SW 1271 (cell line): ENCODE measurements at places on chromosomes 2 and 18.

GRCh38 chr2:229641676-229642075 lies 72.7 kb downstream of the DNER start:
- DNase-seq, result no peak

DNA sequence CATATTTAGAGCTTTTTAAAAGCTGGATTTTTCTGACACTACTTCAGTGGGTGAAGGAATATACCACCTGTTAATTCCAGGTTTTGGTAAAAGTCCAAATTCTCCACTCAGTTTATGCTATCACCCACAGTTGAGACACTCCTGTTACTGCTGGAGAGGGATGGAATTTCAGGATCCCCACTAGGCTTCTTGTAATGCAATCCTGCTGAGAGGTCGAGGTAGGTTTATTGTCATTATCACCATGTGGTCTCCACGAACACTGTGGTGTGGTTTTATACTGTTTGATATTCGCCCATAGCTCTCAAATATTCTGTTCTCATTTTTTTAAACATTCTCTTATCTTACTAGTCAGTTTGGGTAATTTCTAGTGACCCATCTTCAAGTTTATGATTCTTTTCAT lies 167.9 kb downstream of the CCDC102B start:
- no peak for DNase-seq

GRCh38 chr2:28021898-28022297 lies 131.4 kb downstream of the BABAM2 start:
- no peak for DNase-seq

- no peak for DNase-seq
Measured at GRCh38 chr2:107303964-107304363, 418.0 kb upstream of the ST6GAL2 start.

DNA sequence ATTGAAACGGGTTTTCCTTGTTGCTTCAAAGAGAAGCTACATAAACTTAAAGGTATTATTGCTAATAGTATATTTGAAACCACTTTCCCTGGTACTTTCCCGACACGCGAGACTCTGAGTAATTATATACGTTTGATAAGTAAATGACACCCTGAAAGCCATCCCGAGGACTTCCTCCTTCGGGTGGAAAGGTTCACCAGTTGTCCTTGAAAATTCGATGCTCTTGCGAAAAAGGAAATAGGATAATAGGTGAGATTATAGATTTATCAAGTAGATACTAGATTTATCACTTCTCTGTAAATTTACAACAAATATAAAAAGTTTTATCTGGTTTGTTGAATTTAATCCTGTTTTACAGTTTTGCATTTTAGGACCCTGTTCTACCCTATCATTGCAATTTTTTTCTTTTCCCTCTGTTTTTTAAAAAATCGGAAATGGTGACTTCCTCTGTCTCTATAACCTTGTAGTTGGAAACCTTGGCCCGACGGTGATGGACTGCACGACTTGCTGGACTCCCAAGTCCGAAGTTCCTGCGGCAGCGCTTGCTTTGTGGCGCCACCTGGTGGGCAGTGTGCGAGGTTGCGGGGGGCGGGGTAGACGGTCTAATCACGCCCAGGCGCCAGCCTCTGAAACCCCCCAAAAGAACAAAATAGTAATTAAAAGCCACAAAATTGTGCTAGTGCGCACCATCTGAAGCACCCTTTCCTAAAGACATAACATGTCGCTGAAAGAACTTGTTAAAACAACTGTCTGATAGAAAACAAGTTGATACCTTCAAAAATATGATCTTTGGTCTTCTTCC lies 972 bp upstream of the DLX2 start:
- peak; percentile 76 for DNase-seq

- DNase-seq, result no peak
Measured at GRCh38 chr18:22403950-22404349, 13.8 kb downstream of the CTAGE1 start.

DNA sequence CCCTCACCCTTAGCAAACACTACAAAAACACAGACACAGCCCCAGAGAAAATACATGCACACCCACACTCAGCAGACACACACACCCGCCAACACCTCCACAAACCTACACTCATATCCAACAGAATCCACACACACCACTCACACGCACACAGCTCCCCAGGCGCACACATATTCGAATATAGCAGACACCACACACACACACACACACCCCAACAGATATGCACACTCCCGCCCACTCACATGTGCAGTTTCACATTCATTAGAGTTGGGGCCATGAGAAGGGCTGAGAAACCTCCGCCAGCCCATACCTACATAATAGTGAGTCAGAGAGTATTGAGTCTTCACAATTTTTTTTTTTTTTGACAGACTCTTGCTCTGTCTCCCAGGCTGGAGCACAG lies 29.4 kb upstream of the NOTO start:
- no peak for DNase-seq

GRCh38 chr2:663221-663620 lies 14.0 kb downstream of the TMEM18 start:
- DNase-seq, result no peak

DNA sequence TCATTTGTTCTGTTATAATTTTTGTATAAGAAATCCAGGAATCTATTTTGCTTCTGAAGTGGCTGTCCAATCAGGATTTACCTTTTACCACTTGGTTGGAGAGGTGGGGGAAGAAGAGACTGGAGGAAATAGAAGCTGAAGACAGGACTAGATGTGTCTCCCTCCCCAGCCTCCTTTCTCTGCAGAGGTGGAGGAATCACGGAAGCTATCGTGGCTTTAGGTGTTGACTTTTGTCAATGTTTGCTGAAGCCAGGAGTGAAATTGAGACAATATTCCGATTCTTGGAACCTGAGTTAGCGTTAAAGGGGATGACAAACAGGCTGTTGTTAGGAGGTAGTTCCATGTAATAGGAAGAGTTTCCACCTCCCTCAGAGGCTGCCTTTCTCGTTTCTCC lies 43.5 kb downstream of the PDCL3 start:
- no peak for DNase-seq

GRCh38 chr2:179335732-179336131 lies 71.1 kb upstream of the SESTD1 start:
- DNase-seq, result no peak

- no peak for DNase-seq
Measured at GRCh38 chr2:133194777-133195335, 373.4 kb downstream of the NCKAP5 start.

DNA sequence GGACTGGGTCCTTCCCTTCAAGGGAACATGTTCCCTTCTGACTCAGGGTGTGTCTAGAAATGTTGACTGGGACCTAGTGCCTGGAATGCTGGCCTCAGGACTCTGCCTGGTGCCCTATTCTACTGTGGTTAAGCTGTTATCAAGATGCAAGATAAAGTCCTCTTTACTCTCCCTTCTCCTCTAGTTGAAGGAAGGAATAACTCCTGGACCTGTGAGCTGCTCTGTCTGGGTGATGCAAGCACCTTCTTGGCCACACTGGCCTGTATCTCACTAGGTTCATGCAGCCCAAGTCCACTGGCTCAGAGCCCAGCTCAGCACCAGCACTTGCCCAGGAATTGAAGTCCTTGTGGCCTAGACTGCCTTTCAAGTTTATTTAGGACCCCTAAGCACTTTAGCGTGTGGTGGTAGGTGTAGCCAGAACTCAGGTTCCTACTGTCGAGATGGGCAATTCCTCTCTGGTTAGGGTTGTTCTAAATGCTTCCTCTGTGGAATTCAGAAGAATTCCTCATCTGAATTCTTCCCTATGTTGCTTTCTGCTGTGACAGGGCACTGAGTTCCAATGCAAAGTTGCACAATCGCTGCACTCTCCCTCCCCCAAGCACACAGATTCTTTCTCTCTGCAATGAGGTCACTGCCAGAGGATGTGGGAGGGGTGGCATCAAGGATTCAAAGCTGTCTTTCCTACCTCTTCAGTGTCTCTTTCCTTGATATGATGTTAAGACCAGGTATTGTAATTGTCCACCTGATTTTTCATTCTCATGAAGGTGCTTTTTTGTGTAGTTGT lies 54.7 kb downstream of the VWC2L start:
- DNase-seq, result no peak

- no peak for DNase-seq
Measured at GRCh38 chr18:62396381-62396780, 71.3 kb downstream of the TNFRSF11A start.

- no peak for DNase-seq
Measured at GRCh38 chr18:21823848-21824247, 83.3 kb downstream of the MIB1 start.

- no peak for DNase-seq
Measured at GRCh38 chr2:176621350-176621749, 352.1 kb downstream of the MTX2 start.

DNA sequence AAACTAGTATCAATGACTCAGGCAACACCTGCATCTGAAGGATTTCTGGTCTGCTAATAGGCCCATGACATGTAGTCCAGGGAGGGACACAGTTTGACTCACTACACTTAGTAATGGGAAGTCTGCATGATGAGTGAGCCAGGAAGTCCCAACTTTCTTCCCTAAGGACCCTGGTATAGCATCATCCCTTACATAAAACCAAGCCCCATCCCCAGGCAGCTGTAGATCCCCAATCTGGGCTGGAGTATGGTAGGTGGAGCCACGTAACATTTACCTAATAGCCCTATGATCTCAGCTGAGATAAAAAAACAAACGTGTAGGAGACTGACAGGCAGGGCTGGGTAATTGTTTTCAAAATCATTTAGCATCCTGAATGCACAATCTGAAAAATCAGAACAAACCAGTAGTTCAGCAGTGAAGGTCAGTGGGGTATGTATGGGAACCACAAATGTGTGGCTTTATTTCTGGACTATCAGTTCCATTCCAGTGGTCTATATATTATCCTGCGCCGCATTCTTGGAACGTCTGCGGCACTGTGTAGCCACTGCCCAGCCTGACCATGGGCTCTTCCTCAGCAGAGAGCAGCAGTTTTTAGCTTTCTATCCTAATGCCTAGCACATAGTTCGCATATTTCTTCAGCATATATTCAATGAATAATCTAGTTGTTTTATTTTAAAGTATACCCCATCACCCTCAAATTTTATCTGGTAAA lies 33.5 kb downstream of the EPB41L3 start:
- DNase-seq, result no peak

GRCh38 chr18:76886112-76886511 lies 63.8 kb downstream of the ZNF236 start:
- DNase-seq, result no peak

GRCh38 chr18:77433076-77433475 lies 183.4 kb downstream of the GALR1 start:
- DNase-seq, result no peak

DNA sequence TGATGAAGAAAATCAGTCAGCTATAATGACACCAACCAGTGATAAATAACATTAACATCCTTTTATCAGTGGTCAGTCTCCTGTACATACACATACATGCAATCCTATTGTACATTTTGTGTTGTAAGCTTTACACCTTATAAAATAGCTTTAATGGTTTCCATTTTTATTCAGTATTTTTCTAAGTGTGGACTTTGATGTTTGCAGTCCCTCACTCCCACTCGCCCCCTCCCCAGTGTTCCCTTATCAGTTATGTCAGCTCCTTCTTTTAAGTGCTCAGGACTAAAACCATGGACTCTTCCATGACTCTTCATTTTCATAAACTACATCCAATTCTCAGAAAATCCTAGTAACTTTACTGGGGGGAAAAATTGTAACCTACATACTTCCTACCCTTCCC lies 713.0 kb downstream of the LRRTM4 start:
- DNase-seq, result no peak

DNA sequence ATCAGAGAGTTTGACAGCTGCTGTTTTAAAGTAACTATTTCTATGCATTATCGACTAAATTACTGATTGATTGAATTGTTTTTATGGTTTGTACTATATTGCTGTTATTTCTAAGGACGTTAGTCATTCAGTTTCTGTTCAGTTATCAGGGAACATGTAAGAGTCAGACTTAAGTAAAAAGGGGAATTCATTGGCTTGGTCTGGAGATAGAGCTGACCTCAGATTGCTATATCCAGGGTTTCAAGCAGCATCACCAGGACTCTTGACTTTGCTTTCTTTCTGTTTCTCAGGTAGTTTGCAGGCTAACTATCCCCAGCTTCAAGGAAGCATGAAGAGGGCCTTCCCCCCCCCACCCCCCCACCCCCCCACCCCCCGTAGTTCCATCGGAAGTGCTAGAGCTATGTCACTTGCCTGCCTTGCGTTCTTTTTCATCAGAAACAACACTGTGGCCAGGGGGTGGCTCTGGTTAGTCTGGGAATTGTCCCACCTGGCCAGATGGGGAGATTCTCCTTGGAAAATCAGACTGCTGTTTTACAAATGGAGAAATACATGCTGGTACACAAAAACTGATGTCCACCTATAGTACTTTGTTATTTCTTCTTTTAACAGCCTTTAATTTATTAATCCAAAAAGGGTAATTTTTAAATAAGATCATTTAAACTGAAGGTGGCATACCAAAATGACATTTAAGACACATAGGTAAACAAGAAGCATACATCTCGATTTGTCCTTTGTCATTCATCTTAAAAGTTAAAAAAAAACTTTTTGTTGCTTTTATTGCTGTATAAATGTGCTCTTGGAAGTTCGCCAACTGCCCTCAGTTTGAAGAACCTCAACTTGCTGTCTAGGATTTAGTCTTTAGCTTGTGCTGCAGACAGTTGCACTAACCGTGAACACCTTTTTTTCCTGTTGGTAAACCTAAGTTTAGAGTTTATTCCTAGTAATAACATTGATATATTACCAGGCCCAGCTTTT lies 9.4 kb downstream of the SMAD4 start:
- no peak for DNase-seq

DNA sequence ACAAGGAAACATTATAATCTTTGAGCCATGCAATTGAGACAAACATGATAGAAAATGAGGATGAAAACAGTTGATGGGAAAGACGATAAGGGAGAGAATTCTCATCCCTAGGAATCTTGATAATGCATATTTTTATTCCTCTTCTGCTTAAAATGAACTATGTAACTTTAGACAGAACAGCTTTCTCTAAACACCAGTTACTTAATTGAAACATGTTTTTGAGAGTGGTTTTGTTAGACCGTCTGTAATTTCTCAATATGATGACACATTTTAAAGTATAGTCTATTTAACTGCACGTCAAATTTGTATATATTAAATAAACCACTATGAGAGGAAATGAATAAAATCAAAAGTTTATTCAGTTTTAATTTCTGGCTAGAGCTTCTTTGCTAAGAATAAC lies 1453.9 kb upstream of the NXPH2 start:
- DNase-seq, result no peak
